NCI-H774 (cell line): ENCODE measurements at places on chromosomes 16 and 17.

GRCh38 chr16:80742331-80742730, 62.1 kb downstream of the CDYL2 start:
- no peak for DNase-seq

- no peak for DNase-seq
Observed at GRCh38 chr16:83574388-83574787, 233.4 kb upstream of the HSBP1 start.

DNA sequence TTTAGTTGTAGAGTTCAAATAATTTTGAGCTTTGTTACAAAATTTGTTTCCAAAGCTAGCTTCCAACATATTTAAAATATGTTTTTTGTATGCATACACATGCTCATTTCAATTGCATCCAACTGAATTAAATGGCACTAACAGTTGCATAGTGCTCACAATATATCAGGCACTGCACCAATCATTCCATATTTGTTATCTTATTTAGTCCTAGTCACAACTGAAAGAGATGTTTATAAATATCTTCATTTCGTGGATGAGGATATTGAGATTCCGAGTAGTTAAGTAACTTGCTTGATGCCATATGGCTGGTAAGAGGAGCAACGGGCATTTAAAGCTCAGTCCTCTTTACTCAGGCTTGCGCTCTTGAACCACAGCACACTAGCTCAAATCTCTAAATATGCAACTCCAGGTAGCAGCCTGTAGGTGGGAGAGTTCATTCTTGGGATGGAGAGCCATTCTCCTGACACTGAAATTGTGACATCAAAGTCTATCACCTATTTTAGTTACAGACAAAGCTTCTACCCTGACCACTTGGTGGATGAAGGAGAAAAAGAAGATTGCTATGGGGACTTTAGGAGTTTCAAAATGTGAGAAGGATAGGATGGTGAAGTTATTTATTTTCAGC, 118.0 kb upstream of the CA10 start:
- DNase-seq, result no peak

DNA sequence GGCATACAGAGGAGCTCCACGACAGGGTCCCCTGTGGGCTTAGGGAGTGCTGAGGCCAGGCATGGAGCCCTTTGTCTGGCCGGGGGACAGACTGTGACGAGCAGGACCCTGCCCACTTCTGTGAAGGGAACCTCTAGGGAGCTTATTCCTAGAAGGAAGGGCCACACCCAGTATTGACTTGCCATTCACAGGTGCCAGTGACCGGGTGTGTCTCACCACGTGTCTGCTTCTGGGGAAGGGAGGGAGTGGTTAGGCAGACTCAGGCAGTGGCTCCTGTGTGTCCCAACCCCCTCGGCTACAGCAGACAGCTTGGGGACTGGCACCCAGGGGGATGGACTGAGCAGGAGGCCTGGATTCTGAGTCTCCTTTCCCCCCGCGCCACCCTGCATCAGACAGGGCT, 57.2 kb downstream of the SOCS1 start:
- no peak for DNase-seq

GRCh38 chr17:36768394-36768793, 167.0 kb downstream of the MRM1 start:
- DNase-seq, result no peak
